ENCODE measurements at places on chromosomes 6 and 20.
A peak's percentile ranks its signal among the peaks of the same experiment; 100 is the strongest.

DNA sequence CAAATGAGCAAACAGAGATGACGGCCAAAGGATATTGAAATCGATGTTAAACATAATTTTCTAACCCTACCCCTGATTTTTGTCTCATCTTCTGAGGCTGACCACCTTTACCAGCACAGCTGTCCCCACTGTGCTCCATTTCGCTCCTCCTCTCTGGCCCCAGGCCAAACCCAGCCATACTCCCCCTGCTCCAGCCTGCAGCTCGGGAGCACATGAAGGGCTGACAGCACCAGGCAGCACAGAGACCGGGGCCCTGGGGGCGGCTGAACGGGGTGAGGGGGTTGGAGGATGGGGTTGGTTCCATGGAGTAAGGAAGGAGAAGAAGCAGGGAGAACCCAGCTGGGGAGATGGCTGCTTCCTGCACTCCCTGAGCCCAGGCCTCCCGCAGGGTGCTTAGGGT lies 3.2 kb upstream of the NCR2 start:
- DNase-seq, result no peak

DNA sequence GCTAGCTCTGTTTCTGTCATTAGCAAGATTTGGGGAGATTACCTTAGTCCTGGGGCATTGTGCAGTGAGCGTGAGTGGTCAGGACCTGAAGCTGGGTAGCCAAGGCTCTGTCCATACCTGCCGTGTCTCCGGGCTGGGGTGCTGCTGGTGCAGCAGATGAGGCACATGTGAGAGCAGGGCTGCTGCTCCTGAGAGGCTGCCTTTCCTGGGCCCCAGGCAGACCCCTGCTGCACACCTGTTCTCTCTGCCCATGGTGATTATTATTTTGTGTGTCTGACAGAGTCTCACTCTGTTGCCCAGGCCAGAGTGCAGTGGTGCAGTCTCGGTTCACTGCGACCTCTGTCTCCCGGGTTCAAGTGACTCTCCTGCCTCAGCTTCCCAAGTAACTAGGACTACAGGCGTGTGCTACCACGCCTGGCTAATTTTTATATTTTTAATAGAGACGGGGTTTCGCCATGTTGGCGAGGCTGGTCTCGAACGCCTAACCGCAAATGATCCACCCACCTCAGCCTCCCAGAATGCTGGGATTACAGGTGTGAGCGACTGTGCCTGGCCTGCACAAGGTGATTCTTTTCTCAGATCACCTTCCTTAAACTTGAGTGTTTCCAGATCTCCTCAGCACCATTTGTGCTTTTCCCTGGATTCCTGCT lies 36.8 kb upstream of the IRF4 start:
- no peak for DNase-seq

DNA sequence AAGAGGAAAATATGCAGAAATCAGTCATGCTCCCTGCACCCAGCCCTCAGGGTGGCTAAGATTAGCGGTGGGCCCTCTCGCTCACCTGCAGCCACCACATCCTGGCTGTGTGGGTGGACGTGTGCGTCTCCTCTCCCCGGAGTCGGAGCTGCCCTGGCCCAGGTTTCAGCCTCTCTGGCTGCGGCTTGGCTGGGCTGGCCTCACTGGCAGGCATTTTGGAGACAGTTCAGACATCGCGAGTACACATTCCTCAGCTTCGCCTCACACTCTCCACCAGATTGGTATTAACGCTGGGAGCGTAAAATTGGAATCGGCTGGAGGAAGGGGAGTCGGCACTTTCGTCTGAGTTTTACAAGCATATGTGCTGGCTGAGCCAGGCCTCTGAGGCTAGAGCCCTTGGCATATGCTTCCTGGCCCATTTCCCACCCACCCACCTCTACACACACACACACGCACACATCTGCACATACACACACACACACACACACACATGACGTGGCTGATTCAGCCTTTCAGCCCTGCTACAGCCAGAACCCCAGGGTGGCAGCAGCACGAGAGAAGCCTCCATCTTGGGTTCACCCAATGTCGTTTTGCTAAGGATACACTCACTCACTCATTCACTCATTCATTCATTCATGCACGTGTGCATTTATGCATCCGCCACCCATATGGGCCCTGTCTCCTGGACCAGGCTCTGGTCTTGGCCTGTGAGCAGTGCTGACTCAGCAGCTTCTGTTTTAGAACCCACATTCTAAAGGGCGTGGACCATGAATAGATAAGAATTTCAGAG lies 42.9 kb downstream of the BCAS4 start:
- no peak for DNase-seq

DNA sequence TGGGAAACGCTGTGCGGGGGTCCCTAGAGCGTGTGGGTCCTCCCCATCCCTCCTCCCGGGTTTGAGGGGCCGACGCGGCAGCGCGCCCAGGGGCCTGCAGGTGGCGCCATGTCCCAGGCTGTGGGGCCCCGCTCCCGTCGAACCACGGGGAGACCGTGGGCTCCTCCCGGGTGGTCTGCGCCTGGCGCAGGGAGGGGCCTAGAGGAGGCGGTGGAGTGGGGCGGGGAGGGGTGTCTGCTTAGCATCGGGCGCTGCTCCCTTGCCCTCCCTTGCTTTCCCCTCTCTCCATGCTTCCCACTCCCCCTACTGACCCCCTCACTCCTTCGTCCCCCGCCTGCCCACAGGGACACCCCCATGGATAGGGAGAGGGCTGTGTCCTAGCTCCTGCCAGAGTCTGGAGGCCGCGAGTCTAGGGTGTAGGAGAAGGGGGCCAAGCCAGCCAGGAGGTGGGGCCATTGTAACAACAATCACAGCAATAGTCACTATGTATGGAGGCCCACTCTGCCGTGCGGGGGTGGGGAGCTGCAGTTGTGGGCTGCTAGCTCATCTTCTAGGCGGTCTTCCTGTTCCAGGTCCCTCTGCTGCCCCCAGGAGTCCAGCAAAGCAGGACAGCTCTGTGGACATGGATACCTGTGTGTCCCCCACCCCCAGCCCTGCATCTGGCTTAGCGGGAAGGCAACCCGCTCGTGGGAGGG lies 51.7 kb downstream of the CHMP4B start:
- peak; percentile 66 for DNase-seq

GRCh38 chr20:45924391-45925261 lies 9.9 kb upstream of the PCIF1 start:
- no peak for DNase-seq

DNA sequence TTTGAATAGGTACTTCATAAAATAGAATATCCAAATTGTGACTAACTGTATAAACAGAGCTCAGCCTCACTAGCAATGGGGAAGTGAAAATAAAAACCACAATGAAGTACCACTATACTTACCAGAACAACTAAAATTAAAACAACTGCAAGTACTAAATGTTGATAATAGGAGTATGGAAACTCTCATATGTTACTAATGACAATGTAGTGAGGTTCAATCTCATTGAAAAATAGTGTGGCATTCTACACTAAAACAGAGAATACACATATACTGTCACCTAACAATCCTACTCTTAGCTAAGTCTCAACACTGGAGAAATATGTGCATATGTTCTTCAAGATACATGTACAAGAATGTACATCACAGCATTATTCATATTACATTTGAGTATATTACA lies 132.0 kb upstream of the CARMIL1 start:
- DNase-seq, result no peak

Data from H54 (cell line).